ENCODE measurements at places on chromosomes 6 and 20.

GRCh38 chr20:18056174-18057100, 1.3 kb downstream of the OVOL2 start:
- DNase-seq: no peak

DNA sequence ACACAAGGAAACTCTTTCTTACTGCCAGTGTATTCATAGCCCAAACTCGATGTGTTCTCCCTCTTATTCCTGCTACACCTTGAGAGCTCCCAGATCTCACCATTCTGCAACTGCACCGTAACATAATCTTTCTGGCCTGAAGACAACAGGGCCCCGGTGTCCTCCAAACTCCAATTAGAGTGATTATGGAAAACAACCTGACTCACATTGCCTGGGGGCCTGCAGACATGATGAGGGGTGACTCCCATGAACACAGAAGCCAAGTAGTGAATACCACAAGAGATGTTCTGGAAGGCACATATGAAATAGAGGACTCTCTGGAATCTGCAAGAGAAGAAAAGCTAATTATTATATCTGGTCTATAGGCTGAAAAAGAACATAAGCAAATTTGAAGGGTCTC, 19.7 kb downstream of the SLC22A16 start:
- DNase-seq: no peak

DNA sequence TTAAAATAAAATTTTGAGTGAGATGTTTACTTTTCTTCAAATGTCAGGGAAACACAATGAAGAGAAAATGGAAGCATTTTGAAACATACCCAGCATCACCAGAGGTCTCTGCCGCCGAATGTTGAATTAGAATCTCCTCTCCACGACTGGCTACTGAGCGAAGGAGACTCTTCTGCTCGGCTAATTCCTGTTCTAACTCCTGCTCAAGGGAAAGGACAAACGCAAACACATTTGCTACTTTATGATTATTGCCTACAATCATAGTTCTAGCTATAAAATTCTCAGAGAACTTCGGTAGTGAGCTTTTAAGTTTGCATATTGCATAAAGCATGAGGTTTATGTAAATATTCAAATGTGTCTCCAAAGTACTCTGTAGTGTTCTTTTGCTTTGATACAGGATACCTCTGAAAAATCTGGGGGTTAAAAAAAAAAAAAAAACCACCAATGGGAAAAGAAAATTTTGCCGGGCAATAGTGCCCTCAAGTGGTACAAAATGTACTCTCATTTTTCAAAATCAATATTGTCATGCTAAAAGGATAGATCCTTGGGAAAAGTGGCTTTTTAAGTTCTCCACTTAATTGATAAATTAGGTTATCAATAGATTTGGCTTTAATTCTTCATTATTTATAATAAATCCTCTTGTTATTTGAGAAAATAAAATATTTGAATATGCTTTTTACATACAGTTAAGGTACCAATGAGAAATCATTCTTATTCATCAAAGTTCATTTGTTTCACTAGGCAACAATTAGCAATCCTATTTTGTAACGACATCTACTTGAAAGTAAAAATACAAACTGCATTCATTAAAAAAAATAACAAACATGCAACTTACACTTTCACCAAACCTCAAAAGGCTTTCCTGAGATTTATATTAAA, 369.0 kb downstream of the SYNE1 start:
- DNase-seq: no peak

- DNase-seq: no peak
These were observed 119.7 kb downstream of the ADGRG6 start for GRCh38 chr6:142421285-142422117.

DNA sequence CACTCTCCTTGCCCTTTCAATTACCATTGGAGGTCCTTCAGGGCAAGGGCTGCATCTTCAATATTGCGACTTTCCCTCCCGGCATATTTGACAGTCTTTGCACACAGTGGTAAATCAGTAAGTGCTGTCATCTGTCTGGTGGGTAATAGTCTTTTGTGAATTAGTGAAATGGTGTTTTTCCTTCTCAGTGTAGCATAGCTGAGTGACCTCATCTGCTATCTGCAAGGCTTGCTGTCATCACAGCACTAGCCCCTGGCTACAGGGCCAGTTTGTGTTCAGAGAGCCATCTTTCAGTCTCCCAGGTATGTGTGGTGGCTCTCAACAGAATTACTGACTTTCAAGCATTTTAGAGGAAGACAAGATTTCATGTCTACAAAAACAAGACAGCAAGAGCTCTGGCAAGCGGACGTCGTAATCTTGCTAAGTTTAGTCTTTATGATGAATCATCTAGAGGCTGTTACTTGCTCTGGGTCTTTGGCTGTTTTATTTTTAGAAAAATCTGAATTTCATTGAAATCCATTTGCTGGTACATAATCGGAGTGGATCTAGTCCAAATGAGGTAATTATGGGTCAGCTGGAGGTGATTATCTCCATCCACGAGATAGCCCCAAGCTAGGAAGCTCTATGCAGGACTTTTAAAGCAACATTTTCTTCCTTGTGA, 528.9 kb downstream of the EPM2A start:
- DNase-seq: no peak

DNA sequence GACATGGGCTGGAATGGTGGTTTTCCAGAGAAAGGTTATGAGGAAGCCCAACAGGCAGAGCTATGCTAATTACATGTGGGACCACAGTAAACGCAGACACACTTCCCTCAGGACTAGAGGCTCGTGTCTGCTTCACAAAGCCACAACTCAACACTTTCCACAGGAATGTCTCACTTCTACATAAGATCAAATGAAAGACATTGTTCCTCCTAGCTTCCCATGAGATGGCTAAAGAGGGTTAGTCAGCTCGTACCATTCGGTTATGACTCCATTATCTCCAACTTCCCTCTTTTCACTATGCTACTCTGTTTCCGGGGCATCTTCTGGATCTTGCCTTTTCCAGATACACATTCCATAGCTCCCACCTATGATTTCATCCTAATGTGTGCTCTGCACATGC, 29.1 kb upstream of the ZC3H12D start:
- no peak for DNase-seq

DNA sequence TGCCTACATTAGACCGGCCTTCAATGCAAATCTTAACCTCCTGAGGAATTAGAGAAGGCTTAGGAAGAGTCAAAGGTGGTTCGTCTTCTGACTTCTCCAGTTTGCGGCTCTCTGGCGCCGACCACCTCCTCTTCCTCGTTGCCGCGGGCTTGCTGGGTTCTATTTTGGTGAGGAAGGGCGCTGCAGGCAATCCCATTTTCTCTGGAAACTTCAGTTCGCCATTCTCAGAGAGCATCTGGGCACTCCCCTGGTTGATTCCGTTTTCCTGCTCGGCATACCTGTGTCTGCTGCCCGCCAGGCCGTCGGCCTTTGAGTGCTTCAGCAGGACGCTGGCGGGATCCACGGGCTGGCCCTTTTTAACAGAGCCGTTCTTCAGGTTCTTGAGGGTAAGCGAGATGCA, 67.9 kb downstream of the GMPR start:
- DNase-seq: no peak

DNA sequence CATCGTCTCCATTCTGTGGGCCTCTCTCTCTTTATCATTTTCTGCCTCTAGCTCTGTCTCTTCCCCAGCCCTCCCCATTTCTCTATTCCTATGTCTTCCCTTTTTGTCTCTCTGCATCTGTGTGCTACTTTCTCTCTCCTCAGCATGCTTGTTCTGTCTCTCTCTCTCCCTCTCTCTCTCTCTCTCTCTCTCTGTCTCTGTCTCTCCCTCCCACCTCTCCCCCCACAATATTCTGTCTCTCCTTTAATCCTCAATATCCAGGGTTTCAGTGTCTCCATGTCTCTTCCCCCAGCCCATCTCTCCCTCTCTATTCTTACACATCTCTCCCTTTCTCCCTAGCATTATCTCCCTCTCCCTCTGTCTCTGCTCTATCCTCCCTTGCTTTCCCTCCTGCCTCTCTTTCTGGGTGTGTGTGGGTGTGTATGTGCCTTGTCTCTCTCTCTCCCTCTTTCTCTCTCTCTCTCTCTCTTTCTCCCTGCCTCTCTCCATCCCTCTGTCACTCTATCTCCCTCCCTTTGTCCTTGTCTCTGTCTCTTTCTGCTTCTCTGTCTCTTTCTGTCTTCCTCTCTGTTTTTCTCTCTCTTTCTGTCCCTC, 76.9 kb upstream of the SIRPA start:
- DNase-seq: no peak

- no peak for DNase-seq
These were observed 841.6 kb upstream of the GJE1 start for GRCh38 chr6:141290941-141291721.

- no peak for DNase-seq
These were observed 175.0 kb downstream of the CBLN4 start for GRCh38 chr20:55830121-55830827.

- DNase-seq: no peak
These were observed 15.1 kb upstream of the PPP1R16B start for GRCh38 chr20:38790200-38791053.

- DNase-seq: no peak
These were observed 62.2 kb upstream of the NUP153 start for GRCh38 chr6:17768881-17769280.

- DNase-seq: no peak
These were observed 53.1 kb downstream of the PLG start for GRCh38 chr6:160755165-160755564.
